Heart right ventricle (tissue), 16 donors: ENCODE measurements at places on chromosomes 1 and 21. TPM values are rescaled to one million over a fixed set of nuclear protein-coding genes. Genes with fewer than 3 reads are reported as not detected.

TCEANC2 gene
- 2.6 TPM for polyA plus RNA-seq

DNA sequence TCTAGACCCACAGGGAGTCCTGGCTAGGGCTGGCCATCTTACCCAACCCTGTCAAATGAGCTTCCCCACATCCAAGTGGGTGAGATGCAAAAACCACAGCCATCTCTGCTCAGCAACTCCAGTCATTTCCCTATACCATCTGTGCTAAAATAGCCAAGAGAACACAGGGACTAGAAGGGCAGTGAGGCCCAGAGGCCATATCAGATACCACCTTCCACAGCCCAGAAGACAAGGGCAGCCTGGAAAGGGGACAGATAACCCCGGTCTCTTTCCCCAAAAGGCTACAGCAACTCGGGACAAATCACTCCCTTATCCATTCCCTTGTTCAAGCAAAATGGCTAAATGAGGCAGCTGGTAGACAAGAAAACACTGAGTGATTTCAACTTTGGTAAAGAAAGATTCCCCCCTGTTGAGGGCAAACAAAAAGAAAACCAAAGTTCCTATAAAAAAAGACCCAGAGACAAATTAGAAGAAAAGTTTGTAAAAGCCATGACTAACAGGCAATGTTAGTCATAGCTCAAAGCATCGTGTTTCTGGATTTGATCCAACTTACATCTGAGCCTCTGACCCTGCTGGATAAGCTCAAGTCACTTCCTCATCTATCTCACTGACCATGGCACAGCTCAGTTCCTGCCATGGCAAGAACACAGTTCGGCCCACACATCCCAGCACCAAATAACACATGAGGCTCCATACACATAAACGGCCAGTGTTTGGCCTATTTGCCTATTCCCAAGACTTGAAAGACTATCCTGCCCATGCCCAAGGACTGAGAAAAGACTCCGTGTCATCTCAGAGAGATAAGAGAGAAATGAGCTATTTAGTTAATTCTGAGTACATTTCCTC, 3.1 kb downstream of the LAMB3 start:
- no peak for DNase-seq
- no peak overlapping the region for H3K4me3 ChIP-seq
- H3K27me3 ChIP-seq: no peaks in the 10 kb centered on the region
- peaks cover 88% of the 10 kb centered on the region for H3K4me1 ChIP-seq
- no peaks in the 10 kb centered on the region for H3K36me3 ChIP-seq

DNA sequence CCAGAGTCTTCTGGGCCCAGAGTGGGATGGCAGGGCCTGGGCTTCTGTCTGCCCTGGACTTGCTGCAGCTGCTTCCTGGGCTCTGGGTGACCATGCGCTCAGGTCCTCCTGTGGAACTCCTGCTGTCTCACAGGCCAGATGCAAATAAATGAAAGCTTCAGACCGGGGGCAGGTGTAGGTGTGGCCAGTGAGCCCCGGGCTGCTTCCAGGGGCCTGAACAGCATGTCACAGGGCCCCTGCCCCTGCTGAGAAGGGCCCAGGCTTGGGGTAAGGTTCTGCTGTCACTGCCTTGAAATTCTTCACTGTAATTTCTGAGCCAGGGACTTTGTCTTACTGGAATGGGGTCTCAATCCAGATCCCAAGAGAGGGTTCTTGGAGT, 2.5 kb upstream of the PKNOX1 start:
- H3K27me3 ChIP-seq: no peaks in the 10 kb centered on the region
- H3K4me3 ChIP-seq: no peak overlapping the region
- no peak for DNase-seq

SSX2IP gene
- 2.9 TPM for polyA plus RNA-seq

- H3K27me3 ChIP-seq: peaks cover 22% of the 10 kb centered on the region
- H3K36me3 ChIP-seq: no peaks in the 10 kb centered on the region
- no peak overlapping the region for H3K27ac ChIP-seq
- peak; percentile 44 for DNase-seq
These were observed 742 bp downstream of the ARTN start for GRCh38 chr1:43934101-43934985.

DNA sequence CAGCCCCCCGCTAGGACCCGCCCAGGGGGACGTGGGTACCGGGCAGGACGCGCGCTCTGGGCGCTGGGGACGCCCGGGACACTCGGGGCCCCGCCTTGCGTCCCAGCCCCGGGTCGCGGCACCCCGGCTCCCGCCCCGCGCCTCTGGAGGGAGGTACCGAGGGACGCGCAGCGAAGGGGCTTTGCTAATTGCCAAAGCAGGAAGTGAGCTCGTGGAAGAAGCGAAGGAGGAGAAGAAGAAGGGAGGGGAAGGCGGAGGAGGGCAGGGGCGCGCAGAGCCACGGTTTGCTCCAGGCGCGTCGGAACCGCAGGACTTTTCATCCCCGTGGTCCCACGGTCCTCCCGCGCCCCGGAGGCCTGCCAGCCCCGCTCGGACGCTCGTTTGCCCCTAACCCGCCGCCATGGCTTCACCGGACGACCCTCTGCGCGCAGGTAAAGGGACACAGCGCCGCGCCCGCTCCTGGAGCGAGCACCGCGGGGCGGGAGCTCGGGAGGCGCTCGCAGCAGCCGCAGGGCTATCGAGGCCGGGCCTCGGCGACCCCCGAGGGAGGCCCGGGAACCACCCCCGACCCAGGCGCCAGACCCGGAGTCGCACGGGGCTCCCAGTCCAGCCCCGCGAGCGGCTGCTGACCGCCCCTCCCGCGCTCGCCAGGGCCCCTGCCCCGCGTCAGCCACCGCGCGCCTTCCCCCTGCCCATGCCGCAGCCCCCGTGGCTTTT, 1.3 kb downstream of the EDARADD start:
- peaks cover 45% of the 10 kb centered on the region for H3K27me3 ChIP-seq
- no peak overlapping the region for H3K27ac ChIP-seq
- DNase-seq: no peak
- no peaks in the 10 kb centered on the region for H3K36me3 ChIP-seq

GRCh38 chr1:109255097-109255651, 5.8 kb downstream of the CELSR2 start:
- no peaks in the 10 kb centered on the region for H3K27me3 ChIP-seq
- H3K4me1 ChIP-seq: peaks cover 18% of the 10 kb centered on the region
- no peaks in the 10 kb centered on the region for H3K36me3 ChIP-seq
- DNase-seq: no peak
- H3K4me3 ChIP-seq: no peak overlapping the region

- H3K27me3 ChIP-seq: no peaks in the 10 kb centered on the region
- H3K36me3 ChIP-seq: no peaks in the 10 kb centered on the region
- DNase-seq: no peak
- H3K4me3 ChIP-seq: no peak overlapping the region
These were observed 18.7 kb upstream of the ZNF362 start for GRCh38 chr1:33237579-33237978.
